Activated CD4-positive, alpha-beta T cell treated with anti-CD3 and anti-CD28 coated beads for 24 hours (primary cell): ENCODE measurements at places on chromosomes 1 and 21.
A peak's percentile ranks its signal among the peaks of the same experiment; 100 is the strongest.

DNA sequence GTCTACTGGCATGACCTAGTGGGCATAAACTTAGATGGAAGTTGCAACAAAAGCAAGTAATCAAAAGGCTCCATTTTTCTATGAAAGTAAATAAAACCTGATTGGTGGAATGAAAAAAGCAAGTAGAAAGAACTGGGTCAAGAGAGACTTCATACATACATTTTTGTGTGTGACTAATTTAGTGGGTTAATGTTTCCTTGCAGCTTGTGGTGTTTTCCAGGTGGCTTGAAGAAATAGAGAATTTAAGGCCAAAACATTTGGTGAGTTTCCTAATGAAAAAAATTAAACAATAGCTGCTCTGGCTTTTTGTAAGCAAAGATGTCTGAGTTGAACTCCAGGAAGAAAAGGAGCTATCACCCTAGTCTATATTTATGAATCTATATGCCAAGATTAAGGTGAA, 71.0 kb downstream of the ZC3H11B start:
- DNase-seq: no peak

DNA sequence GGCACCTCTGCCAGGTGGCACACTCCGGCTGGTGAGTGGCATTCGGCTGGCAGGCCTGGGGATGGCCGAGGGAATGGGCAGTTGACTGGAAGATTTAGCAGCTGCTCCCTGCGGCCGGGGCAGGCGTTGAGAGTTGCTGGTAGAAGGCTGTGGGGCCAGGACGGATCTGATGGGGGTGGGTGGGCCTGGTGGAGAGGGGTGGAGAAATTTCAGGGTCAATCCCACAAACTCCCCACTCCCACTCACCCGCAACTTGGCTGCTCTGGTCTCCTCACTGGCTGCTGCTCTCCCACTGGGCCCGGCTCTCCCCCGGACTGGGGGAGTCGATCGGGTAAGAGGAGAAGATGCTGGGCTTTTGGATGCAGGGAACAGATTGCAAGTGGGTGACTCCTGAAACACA, 2.1 kb downstream of the PSRC1 start:
- no peak for DNase-seq

- no peak for DNase-seq
Measured at GRCh38 chr1:238476841-238477240, 586.1 kb upstream of the ZP4 start.

DNA sequence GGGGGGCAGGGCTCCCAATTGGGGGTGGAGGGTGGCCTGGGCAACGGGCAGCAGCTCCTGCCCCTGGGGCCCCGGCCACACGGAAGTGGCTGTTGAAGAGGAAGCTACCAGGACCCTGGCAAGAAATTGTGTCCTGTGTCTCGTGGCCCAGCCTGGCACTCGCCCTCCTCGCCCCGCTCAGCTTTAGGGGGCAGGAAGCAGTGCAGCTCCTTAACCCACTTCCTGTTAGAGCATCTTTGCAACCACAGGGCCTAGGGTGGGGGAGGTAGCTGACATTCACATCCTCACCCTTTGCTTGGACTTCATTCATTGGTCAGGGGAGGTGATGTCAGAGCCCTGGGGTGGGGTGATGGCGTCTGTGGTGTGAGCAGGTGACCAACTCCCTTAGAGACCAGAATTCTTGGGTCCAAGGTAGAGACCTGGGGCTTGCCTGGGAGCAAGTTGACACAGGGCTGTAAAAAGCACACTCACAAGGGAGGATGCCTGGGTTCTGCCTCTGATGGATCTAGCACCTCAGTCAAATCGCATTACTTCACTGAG, at the start of gene ARHGAP30:
TSS of gene ARHGAP30 (minus strand) at position 161 of the 540 bp plus-strand sequence. CDS start 267 bp downstream, outside the sequence.
- peak; percentile 61 for DNase-seq

- no peak for DNase-seq
Measured at GRCh38 chr21:26814386-26814785, 30.8 kb downstream of the ADAMTS1 start.

GRCh38 chr1:229230893-229231753, 39.8 kb upstream of the RAB4A start:
- no peak for DNase-seq

GRCh38 chr1:183180634-183181056, 5.4 kb upstream of the LAMC2 start:
- no peak for DNase-seq
